ENCODE measurements at places on chromosomes 4 and X.

- no peak for DNase-seq
Observed at GRCh38 chrX:24928114-24928513, 87.7 kb downstream of the ARX start.

DNA sequence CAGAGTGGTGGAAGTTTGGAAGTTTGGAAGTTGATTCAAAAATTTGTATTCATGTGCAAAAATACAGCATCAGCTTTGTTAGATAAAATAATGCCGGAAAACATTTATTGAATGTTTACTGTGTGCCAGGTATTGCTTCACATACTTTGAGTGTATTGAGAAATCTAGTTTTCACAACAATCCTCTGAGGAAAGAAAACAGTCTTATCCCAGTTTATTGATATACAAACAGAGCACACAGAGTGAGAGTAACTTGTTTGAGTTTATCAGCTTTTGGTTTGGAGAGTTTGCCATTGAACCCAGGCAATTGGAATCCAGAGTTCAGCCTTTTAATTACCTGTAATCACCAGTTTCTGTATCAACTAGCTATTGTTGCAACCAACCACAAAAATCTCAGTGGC, 127.2 kb upstream of the RPS6KA3 start:
- DNase-seq: no peak

- DNase-seq: no peak
Observed at GRCh38 chr4:111464251-111465045, 680.8 kb upstream of the FAM241A start.

DNA sequence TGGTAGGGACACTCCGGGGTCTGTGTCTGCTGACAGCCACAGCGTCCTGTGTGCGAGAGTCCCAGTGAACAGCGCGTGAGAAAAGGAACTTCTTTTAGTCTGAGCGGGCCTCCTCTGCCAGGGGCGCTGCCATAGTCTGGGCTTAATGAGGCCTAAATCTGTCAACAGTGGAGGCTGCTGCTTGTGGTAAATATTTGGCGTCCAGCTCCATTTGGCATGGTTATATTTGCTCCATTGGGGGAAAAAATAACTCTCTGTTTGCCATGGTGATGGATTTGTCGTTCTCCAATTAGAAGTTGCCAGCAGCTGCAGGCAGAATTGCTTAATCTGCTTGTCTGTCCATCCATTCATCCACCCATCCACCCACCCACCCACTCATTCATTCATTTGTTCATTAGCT, 71.4 kb upstream of the PSAPL1 start:
- no peak for DNase-seq

DNA sequence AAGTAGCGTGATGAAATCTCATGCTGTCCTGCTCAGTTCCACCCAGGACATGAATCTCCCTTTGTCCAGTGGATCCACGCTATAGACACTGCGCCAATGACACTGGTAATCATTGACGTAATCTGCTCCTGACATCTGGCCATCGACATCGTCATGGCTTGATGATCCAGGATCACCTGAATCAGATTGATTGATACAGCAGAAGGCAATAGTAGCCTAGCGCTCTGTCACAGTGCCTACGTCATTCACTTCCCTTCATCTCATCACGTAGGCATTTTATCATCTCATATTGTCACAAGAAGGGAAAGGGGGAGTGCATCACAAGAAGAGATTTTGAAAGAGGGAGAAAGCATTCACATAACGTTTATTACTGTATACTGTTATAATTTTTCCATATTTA, 68.8 kb downstream of the STK32B start:
- DNase-seq: no peak

GRCh38 chr4:77578145-77578544, 27.5 kb upstream of the CXCL13 start:
- DNase-seq: no peak

DNA sequence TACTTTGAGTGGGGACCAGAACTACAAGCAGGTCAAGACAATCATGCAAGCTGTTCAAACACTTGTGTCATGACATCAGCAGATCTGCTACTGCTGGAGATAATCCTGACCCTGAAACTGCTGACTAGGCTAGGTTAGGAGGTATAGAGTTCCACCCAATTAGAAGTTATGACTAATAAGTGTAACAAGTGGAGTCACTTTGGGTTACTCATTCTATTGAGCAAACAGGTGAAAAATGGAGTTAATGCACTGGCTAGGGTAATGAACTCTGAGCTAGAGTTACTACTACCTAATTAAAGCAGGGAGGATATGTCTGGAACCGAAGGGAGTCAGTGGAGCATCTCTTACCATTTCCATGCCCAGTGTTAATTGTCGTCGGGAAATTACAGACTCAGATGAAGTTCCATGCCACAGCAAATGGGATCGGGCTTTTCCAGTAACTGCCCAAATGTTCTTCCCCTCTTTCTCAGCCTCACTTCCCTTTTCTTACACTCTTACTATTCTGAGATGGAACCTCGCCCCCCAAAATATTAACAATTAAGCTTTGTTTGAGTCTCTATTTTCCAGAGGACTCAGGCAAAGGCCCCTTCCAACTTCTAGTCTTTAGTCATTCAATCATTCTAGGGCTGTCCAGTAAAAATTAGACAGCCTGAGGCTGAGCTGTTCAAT, 19.8 kb upstream of the MANBA start:
- DNase-seq: no peak

- DNase-seq: no peak
Observed at GRCh38 chr4:54945838-54946237, 179.6 kb downstream of the KDR start.
